Endodermal cell (in vitro differentiated cells): ENCODE measurements at places on chromosomes 16 and 17. TPM values are rescaled to one million over a fixed set of nuclear protein-coding genes. Genes with fewer than 3 reads are reported as not detected.

The HOXB1 gene
- total RNA-seq: not detected in 3 replicates

The ASGR1 gene
- total RNA-seq: 6.8 and 8.3 TPM in 2 replicates

The ORAI3 gene
- 15.4 and 17.7 TPM in 2 replicates for total RNA-seq

The SMPD3 gene
- 0.07 and 0.18 TPM in 2 replicates for total RNA-seq

DNA sequence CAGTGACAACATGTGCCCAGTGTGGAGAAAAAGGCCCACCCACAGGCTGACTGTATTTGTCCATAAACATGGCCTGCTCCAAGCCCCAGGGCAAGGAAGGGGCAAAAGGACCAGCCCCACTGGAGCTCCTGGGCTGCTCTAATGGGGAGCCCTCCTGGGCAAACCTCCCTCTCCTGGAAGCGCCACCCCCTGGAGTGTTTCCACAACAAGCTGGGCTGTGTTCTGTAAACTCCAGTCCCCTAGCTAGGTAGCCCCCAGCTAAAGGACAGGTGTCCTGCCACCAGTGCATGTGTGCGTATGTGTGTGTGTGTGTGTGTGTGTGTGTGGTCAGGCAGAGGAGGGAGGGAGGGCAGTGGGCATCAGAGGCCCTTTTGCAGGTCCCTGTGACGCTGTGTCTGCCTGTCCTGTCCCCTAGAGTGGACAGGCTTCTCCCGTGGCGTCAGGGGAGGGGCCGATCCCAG, 11.3 kb upstream of the STAC2 start:
- DNase-seq: peak; percentile 64
- no peaks in the 10 kb centered on the region for H3K36me3 ChIP-seq
- no peaks in the 10 kb centered on the region for H3K4me1 ChIP-seq

DNA sequence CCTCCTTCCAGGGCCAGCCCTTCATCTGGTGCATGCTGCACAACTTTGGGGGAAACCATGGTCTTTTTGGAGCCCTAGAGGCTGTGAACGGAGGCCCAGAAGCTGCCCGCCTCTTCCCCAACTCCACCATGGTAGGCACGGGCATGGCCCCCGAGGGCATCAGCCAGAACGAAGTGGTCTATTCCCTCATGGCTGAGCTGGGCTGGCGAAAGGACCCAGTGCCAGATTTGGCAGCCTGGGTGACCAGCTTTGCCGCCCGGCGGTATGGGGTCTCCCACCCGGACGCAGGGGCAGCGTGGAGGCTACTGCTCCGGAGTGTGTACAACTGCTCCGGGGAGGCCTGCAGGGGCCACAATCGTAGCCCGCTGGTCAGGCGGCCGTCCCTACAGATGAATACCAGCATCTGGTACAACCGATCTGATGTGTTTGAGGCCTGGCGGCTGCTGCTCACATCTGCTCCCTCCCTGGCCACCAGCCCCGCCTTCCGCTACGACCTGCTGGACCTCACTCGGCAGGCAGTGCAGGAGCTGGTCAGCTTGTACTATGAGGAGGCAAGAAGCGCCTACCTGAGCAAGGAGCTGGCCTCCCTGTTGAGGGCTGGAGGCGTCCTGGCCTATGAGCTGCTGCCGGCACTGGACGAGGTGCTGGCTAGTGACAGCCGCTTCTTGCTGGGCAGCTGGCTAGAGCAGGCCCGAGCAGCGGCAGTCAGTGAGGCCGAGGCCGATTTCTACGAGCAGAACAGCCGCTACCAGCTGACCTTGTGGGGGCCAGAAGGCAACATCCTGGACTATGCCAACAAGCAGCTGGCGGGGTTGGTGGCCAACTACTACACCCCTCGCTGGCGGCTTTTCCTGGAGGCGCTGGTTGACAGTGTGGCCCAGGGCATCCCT, 7.4 kb downstream of the NAGLU start:
- DNase-seq: no peak
- no peak overlapping the region for H3K4me3 ChIP-seq
- H3K27me3 ChIP-seq: no peaks in the 10 kb centered on the region
- no peak overlapping the region for H3K27ac ChIP-seq
- H3K4me1 ChIP-seq: no peaks in the 10 kb centered on the region

DNA sequence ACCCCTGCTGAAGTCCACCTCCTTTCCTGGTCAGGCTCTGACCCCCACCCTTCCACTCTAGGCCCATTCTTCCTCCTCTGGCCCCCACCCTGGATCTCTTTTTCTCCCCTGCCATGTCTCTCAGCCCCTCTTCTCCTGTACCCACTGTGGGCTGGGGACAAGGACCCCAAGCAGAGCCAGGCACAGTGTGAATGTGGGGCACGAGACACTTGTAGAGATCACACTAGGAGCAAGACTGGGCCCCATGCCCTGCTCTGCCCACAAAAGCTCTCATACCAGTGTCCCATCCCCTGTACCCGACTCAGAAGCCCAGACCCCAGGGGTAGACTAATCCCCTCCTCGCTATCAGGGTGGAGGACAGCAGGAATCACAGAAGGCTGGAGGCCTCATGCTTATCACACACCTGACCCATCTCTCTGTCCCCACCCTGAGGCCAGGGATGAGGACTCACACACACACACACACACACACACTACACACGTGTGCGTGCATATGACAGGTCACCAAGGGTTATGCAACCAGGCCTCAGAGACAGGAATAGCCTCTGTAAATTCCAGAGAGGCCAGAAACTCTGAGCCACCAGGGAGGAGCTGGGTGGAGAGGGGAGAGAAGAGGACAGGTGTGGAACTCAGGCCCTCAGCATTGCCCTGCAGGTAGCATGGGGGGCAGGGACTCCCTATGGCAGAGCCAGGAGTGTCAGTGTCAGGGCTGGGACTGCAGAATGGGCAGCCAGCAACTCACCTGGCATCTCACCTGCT, 21.1 kb downstream of the ARHGAP27 start:
- no peak overlapping the region for H3K27ac ChIP-seq
- H3K4me1 ChIP-seq: peaks cover 10% of the 10 kb centered on the region
- peak; percentile 47 for DNase-seq
- H3K36me3 ChIP-seq: no peaks in the 10 kb centered on the region
- H3K27me3 ChIP-seq: no peaks in the 10 kb centered on the region
- H3K4me3 ChIP-seq: no peak overlapping the region

DNA sequence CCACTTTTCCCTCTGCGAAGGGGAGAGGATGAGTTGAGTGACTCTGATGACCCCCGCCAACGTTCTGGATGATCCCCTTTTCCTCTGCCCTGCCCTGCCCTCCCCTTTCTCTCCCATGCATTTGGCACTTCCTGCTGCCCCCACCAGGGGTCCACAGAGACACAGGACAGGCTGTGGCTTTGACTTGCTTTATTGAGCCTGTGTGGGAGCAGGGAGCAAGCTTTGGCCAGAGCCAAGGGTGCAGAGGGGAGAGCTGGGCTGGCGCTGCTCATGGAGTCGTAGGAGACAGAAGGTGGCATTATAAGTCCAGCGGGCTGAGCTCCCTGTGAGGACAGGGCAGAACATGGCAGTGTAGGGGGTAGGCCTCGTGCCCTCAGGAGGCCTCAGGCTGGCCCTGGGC, 1.6 kb downstream of the PPY start:
- DNase-seq: peak; percentile 96
- H3K4me1 ChIP-seq: no peaks in the 10 kb centered on the region
- no peak overlapping the region for H3K27ac ChIP-seq
- no peak overlapping the region for H3K4me3 ChIP-seq
- H3K27me3 ChIP-seq: peaks cover 29% of the 10 kb centered on the region

DNA sequence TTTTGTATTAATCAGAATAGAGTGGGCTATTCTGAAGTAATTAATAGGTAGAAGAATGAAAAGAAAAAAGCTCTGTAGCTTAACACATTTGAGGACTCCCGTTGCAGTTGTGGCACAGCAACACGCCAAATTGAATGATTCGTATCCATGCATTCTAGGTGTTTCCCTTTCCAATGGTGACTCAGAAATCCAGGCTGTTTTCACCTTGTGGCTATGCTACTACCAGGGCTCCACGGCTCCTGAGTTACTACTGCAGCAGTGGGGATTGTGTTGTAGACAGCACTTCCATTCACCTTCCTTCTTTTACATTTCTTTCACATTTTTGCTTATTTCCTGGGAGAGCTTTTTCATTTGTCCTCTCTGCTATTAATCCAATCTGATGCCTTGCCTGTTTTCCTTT, 1616.4 kb downstream of the CDH8 start:
- H3K4me1 ChIP-seq: no peaks in the 10 kb centered on the region
- H3K4me3 ChIP-seq: no peak overlapping the region
- H3K27ac ChIP-seq: no peak overlapping the region
- H3K36me3 ChIP-seq: no peaks in the 10 kb centered on the region
- no peak for DNase-seq
- H3K27me3 ChIP-seq: no peaks in the 10 kb centered on the region

DNA sequence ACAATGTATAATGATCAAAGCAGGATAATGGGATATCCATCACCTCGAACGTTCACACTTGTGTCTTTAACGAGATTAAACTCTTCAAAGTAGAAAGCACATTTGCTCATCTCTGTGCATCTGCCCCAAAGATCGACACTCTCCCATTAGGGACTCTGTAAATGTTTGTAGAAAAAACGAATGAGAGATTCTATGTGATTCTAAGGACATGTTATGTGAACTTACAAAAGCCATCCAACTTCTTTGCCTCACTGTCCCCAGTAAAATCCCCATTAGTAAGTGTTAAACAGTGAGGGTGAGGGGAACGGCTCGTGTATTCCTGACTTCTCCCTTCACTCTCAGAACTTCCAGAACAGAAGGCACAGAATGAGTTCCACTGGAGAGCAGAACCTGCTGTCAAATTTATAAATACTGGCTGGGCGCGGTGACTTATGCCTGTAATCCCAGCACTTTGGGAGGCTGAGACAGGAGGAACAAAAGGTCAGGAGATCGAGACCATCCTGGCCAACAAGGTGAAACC, 134.1 kb downstream of the WSCD1 start:
- H3K4me3 ChIP-seq: no peak overlapping the region
- peaks cover 19% of the 10 kb centered on the region for H3K27me3 ChIP-seq
- H3K4me1 ChIP-seq: no peaks in the 10 kb centered on the region
- H3K27ac ChIP-seq: no peak overlapping the region

GRCh38 chr17:76585033-76585648, 519 bp downstream of the ST6GALNAC2 start:
- no peaks in the 10 kb centered on the region for H3K36me3 ChIP-seq
- peak overlapping the region; percentile 87 for H3K4me3 ChIP-seq

DNA sequence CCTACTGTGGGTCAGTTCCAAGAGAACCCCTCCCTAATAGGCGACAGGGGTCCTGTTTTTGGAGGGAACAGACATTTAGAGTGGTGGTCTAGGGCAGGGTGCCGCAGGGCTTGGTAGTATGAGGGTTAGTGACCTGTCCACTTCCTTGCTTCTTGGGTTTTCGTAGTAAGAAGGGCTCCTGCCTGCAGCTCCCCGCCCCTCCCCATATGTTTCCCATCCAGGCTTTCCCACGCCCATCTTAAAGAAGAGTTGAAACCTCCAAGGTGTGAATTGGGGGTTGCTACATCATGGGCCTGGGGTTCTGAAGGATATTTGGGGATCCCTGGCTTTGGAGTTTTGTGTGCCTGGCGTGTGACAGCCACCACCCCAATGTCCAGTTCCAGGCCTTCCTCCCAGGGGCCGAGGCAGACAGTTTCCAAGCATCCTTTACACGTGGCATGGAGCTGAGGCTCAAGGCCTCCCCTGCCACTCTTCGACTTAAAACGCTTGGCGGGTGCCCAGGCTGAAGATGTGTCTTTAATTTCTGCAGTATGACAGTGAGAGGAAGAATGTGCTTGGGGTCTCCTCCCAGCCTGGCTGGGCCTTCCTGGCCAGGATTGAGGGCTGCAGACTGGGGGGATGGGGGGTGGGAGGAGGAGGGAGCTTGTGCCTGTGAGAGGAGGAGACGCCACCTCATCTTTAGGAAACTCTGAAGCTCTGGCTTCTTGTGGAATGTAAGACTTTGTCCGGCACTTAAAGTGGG, 2.3 kb upstream of the COL1A1 start:
- peaks cover 4% of the 10 kb centered on the region for H3K4me1 ChIP-seq
- no peak overlapping the region for H3K4me3 ChIP-seq
- no peaks in the 10 kb centered on the region for H3K36me3 ChIP-seq
- peaks cover 23% of the 10 kb centered on the region for H3K27me3 ChIP-seq

DNA sequence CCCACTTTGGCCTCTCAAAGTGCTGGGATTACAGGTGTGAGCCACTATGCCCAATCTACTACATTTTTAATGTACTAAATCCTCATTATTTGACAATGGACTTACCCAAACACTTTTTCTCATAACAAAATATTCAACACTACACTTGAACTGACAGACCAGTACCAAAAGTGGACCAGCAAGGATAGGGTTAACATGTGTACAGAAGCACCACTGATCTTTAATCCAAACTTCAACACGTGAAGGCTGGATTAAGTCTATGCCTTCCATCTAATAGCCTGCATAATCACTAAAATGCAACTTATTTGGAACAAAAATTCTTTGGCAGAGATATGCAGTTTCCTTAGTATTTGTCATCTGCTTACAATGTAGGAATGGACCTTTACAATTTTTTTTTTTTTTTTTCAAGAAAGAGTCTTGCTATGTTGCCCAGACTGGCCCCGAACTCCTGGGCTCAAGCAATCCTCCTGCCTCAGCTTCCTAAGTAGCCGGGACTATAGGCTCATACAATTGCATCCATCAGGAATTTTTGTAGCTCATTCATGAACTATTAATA, 60.0 kb upstream of the BCAR1 start:
- H3K4me1 ChIP-seq: no peaks in the 10 kb centered on the region
- no peak for DNase-seq
- peaks cover 4% of the 10 kb centered on the region for H3K36me3 ChIP-seq

GRCh38 chr17:13002761-13003453, 14.9 kb downstream of the ELAC2 start:
- peak; percentile 95 for DNase-seq
- H3K4me1 ChIP-seq: no peaks in the 10 kb centered on the region
- peak overlapping the region; percentile 84 for H3K27ac ChIP-seq
- peaks cover 88% of the 10 kb centered on the region for H3K36me3 ChIP-seq
- no peak overlapping the region for H3K4me3 ChIP-seq
- no peaks in the 10 kb centered on the region for H3K27me3 ChIP-seq

GRCh38 chr17:78904371-78904770, 1.4 kb upstream of the CEP295NL start:
- H3K27ac ChIP-seq: no peak overlapping the region
- no peaks in the 10 kb centered on the region for H3K36me3 ChIP-seq
- no peak overlapping the region for H3K4me3 ChIP-seq
- no peaks in the 10 kb centered on the region for H3K27me3 ChIP-seq

DNA sequence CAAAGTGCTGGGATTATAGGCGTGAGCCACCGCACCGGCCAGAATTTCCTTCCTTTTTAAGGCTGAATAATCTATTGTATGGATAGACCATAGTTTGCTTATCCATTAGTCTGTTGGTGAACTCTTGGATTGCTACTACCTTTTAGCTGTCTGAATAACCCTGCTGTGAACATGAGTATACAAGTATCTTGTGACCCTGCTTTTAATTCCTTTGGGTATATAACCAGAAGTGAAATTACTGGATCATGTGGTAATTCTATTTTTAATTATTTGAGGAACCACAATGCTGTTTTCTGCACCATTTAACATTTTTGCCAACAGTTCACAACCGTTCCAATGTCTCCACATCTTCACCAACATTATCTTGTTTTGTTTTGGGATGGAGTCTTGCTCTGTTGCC, 4.6 kb upstream of the OTOA start:
- H3K4me1 ChIP-seq: no peaks in the 10 kb centered on the region
- H3K36me3 ChIP-seq: peaks cover 23% of the 10 kb centered on the region
- H3K27ac ChIP-seq: no peak overlapping the region
- H3K27me3 ChIP-seq: no peaks in the 10 kb centered on the region

GRCh38 chr16:26905336-26905735, 161.4 kb upstream of the C16orf82 start:
- no peak for DNase-seq
- H3K36me3 ChIP-seq: no peaks in the 10 kb centered on the region
- H3K4me3 ChIP-seq: no peak overlapping the region
- H3K27me3 ChIP-seq: no peaks in the 10 kb centered on the region
